ENCODE measurements at places on chromosomes 4 and X. TPM values are rescaled to one million over a fixed set of nuclear protein-coding genes. Genes with fewer than 3 reads are reported as not detected.

DNA sequence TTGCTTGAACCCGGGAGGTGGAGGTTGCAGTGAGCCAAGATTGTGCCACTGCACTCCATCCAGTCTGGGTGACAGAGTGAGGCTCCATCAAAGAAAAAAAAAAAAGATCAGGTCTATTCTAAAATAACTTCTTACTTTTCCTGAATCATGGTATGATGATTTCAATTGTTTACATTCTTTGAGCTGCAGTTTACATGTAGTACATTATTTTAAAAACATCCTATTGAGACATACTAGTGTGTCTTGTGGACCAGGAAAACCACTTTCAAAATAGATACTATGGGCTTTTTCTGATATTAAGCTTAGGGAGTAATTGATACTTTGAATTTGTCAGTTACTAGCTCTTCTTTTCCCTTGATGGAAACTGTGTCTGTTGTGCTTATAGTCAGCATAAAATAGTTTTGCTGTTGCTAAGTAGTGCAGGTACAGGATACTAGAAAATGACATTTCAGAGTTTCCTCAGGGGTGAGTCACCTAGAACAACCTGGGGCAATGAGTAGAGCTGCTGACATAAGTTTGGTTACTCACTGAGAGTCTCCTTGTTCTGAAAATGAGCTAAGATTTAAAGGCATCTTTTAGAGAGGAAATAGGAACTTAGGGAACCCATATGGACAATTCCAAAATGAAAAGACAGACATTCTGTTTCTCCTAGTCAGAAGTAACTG, 53.2 kb upstream of the C4orf54 start:
- no peaks in the 10 kb centered on the region for H3K4me1 ChIP-seq
- H3K27me3 ChIP-seq, result no peaks in the 10 kb centered on the region
- no peak overlapping the region for H3K27ac ChIP-seq
- DNase-seq, result no peak
- no peaks in the 10 kb centered on the region for H3K36me3 ChIP-seq

GRCh38 chr4:105108971-105109370, 37.7 kb upstream of the TET2 start:
- no peak for DNase-seq
- no peaks in the 10 kb centered on the region for H3K4me1 ChIP-seq
- no peak overlapping the region for H3K27ac ChIP-seq
- H3K36me3 ChIP-seq, result no peaks in the 10 kb centered on the region
- no peak overlapping the region for H3K4me3 ChIP-seq
- peaks cover 8% of the 10 kb centered on the region for H3K27me3 ChIP-seq

- no peak overlapping the region for H3K27ac ChIP-seq
- no peak overlapping the region for H3K4me3 ChIP-seq
- no peaks in the 10 kb centered on the region for H3K27me3 ChIP-seq
- DNase-seq, result no peak
- H3K4me1 ChIP-seq, result peaks cover 23% of the 10 kb centered on the region
Observed at GRCh38 chrX:68929332-68930150, 100.7 kb downstream of the EFNB1 start.

GRCh38 chr4:58602731-58603359, 1492.7 kb upstream of the IGFBP7 start:
- DNase-seq, result no peak
- no peaks in the 10 kb centered on the region for H3K36me3 ChIP-seq
- H3K27ac ChIP-seq, result no peak overlapping the region
- no peaks in the 10 kb centered on the region for H3K4me1 ChIP-seq

GRCh38 chrX:120549483-120550452, 11.0 kb downstream of the CUL4B start:
- H3K36me3 ChIP-seq, result peaks cover 4% of the 10 kb centered on the region
- H3K27me3 ChIP-seq, result no peaks in the 10 kb centered on the region
- no peaks in the 10 kb centered on the region for H3K4me1 ChIP-seq
- no peak overlapping the region for H3K4me3 ChIP-seq
- peak overlapping the region; percentile 47 for H3K27ac ChIP-seq

DNA sequence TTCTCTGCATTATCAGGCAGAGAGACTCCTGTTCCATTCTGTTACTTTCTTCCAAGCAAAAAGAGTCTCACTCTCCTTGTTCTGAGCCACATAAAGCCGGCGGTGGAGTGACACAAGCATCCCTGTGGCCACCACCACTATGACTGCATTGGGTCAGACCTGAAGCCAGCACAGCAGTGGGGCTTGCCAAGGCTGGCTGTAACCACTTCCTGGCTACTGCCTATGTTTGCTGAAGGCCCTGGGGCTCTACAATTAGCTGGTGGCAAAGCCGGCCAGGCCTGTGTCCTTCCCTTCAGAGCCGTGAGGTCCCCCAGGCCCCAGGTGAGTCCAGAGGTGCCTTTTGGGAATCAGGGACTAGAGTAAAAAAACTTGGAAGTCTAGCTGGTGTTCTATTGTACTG, 31.8 kb downstream of the PLAC8 start:
- H3K27ac ChIP-seq, result no peak overlapping the region
- no peak for DNase-seq
- H3K4me1 ChIP-seq, result no peaks in the 10 kb centered on the region

- H3K27ac ChIP-seq, result no peak overlapping the region
- DNase-seq, result no peak
- peaks cover 19% of the 10 kb centered on the region for H3K4me1 ChIP-seq
- H3K27me3 ChIP-seq, result peaks cover 55% of the 10 kb centered on the region
- H3K4me3 ChIP-seq, result no peak overlapping the region
Observed at GRCh38 chr4:2399631-2400190, 18.7 kb downstream of the ZFYVE28 start.

DNA sequence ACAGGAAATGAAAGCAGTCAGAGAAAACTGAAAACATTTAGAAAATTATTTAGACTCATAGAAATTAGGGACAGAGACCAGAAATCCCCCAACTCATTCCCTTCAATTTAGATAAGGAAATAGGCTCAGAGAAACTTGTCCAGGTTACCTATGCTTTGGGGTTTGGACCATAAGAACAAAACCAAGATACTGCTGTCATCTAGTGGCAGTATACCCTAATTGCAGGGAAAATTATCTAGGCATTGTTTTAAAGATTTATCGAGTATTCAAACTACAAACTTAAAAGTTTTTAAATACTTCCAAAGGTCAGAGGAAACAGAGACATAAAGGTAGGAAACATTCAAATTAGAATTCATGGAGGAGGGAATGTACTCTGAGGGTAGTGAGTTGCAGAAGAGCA, 67.0 kb upstream of the KLHL13 start:
- H3K27ac ChIP-seq, result no peak overlapping the region
- no peak overlapping the region for H3K4me3 ChIP-seq
- H3K27me3 ChIP-seq, result no peaks in the 10 kb centered on the region
- DNase-seq, result no peak
- H3K4me1 ChIP-seq, result no peaks in the 10 kb centered on the region

GRCh38 chrX:94752434-94753169, 1078.6 kb downstream of the FAM133A start:
- no peaks in the 10 kb centered on the region for H3K4me1 ChIP-seq
- no peak overlapping the region for H3K4me3 ChIP-seq
- no peak for DNase-seq
- H3K36me3 ChIP-seq, result no peaks in the 10 kb centered on the region

DNA sequence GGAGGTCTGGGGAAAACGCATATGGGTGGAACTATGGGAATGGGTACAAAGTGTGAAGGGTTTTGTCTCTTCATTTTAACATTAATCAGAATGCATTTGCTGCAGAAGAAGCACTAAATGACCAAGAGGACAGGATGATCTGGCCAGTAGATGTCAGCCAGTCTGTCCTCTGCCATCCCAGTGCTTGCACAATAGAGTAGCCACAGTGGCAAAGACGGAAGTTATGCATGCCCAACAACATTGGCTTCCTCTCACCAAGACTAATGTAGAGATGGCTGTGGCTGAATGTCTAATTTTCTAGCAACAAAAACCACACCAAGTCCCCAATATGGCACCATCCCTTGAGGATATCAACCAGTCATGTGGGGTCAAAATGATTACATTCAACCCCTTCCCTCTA, 45.0 kb upstream of the ARHGEF6 start:
- no peak overlapping the region for H3K4me3 ChIP-seq
- no peaks in the 10 kb centered on the region for H3K4me1 ChIP-seq
- peaks cover 36% of the 10 kb centered on the region for H3K36me3 ChIP-seq
- no peak for DNase-seq
- no peak overlapping the region for H3K27ac ChIP-seq
- no peaks in the 10 kb centered on the region for H3K27me3 ChIP-seq

DNA sequence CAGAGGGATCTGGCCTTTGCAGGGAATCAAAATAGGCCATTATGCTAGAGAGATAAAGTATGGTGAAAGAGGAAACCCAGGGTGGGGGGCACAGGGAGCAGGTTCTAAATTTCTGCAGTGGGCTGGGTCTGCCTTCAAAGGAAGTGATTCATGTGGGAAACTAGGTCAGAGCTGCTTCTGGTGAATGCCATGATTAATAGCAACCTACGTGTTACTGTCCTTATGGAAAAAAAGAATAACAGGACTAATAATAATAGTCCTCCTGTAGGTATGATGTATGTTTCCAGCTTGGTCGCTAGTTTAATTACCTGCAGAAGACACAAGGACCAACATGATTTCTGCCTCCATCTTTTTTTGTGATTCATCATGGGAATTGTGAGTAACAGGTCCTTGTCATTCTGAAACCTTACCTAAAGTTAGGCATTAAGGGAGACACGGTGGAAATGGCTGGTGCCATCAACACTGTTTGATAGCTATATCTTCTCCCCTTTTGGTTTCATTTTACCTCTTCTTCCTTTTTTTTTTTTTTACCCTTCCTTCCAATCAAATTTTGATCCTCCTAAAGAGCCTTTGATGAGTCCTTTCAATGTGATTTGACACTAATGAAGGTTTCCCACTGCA, 180.4 kb downstream of the CPEB2 start:
- peaks cover 4% of the 10 kb centered on the region for H3K4me1 ChIP-seq
- no peaks in the 10 kb centered on the region for H3K36me3 ChIP-seq
- DNase-seq, result no peak
- no peaks in the 10 kb centered on the region for H3K27me3 ChIP-seq
- H3K27ac ChIP-seq, result no peak overlapping the region
- no peak overlapping the region for H3K4me3 ChIP-seq

DNA sequence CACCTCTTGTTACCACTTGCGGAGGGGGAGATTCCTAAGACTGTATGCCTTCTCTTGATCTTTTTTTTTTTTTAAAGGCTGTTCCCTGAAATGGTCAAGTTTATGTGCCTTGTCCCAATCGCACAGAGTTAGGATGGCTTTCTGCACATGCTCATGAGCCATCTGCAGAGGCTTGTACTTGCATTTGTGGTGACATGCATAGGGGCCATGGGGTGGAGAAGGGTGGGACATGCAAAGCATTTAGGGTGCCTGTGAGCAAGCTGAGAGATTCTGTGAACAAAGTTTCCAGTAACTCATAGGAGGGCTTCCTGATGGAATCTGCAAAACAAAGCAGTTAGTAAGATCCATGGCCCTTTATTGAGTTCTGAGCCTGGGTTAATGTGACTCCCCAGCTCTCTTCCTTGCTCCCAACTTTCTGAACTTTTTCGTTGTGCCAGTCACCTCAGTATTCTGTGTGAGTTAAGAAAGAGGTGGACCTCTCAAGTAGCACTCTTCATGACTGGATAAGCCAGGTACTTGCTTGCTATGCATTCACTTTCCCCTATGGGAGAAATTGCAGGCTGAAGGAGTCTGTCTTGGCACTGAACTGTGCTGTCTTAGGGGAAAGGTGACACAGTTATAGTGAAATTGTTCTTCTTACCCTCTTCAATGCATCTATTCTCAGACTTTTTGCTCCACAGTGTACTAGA, 37.9 kb upstream of the DHX15 start:
- H3K27ac ChIP-seq, result no peak overlapping the region
- H3K36me3 ChIP-seq, result peaks cover 4% of the 10 kb centered on the region
- H3K27me3 ChIP-seq, result no peaks in the 10 kb centered on the region
- DNase-seq, result no peak
- no peaks in the 10 kb centered on the region for H3K4me1 ChIP-seq

DNA sequence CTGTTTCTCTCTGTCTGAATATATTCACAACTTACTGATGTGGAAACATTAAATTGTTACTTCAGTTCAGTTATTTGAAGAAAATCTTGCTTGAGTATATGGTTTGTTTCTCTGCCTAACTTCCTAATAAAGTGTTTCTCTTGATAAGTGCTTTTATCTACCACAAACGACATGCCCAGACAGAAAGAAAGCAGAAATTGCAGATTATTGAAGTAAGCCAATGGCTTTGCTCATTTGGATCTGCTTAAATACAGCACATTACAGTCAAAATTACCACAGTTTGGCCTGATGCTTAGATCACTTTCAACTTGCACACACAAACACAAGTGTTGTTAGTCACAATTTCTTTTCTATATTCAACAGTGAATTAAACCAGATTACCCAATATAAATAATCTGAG, 68.0 kb downstream of the ATOH1 start:
- H3K27me3 ChIP-seq, result no peaks in the 10 kb centered on the region
- H3K4me1 ChIP-seq, result no peaks in the 10 kb centered on the region
- no peak overlapping the region for H3K27ac ChIP-seq
- DNase-seq, result no peak
- no peak overlapping the region for H3K4me3 ChIP-seq

GRCh38 chrX:72060196-72060920, 71.4 kb downstream of the RTL5 start:
- DNase-seq, result peak; percentile 37
- H3K36me3 ChIP-seq, result no peaks in the 10 kb centered on the region
- no peak overlapping the region for H3K4me3 ChIP-seq
- peaks cover 43% of the 10 kb centered on the region for H3K4me1 ChIP-seq
- H3K27ac ChIP-seq, result no peak overlapping the region

CT45A3 gene
- total RNA-seq, result not detected

MAB21L2 gene
- 3.5 TPM for total RNA-seq

STPG2 gene
- 0.23 TPM for total RNA-seq

AMBN gene
- not detected for total RNA-seq

CXorf49 gene
- total RNA-seq, result not detected

ALB gene
- 0.70 TPM for total RNA-seq

IL1RAPL2 gene
- total RNA-seq, result 0.50 TPM

SASH3 gene
- not detected for total RNA-seq

Measured in neural crest cell (in vitro differentiated cells).